Activated T-cell treated with anti-CD3 and anti-CD28 coated beads, Interleukin-2, amount 50 U/mL, for 72 hours (primary cell): ENCODE measurements at places on chromosomes 3 and 15. TPM values are rescaled to one million over a fixed set of nuclear protein-coding genes. Genes with fewer than 3 reads are reported as not detected.
A peak's percentile ranks its signal among the peaks of the same experiment; 100 is the strongest.

The GABRA5 gene
- not detected for total RNA-seq

The CERS3 gene
- total RNA-seq, result 2.2 TPM

The ARNT2 gene
- total RNA-seq, result 0.19 TPM

The CPLX3 gene
- 0.17 TPM for total RNA-seq

The LRRC58 gene
- total RNA-seq, result 18.8 TPM

The CFAP92 gene
- 1.1 TPM for total RNA-seq

The A4GNT gene
- total RNA-seq, result not detected

The RPL29 gene
- total RNA-seq, result 1,676 TPM

The FBXW12 gene
- total RNA-seq, result not detected

The DZIP1L gene
- total RNA-seq, result 0.23 TPM

The PARP9 gene
- 28.8 TPM for total RNA-seq

GRCh38 chr3:54967731-54968161, 39.9 kb upstream of the LRTM1 start:
- DNase-seq, result no peak
- no peaks in the 10 kb centered on the region for H3K27me3 ChIP-seq
- no peak overlapping the region for H3K27ac ChIP-seq
- no peak overlapping the region for H3K4me3 ChIP-seq
- no peaks in the 10 kb centered on the region for H3K4me1 ChIP-seq

DNA sequence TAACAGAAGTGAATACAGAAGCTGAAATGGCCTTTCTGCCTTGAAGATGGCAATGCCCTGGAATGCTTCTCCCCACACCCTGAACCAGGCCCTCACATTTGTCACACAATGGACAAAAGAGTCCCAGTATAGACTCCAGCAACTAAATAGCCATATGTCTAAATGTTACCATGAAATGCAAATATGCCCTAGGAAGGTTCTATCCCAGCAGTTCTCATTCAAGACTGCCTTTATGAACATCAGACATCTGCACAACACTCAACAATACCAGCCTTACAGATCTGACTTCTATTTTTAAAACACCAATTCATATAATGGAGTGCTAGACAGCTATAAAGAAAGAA, 7.9 kb downstream of the ITGB5 start:
- peaks cover 13% of the 10 kb centered on the region for H3K4me1 ChIP-seq
- peaks cover 43% of the 10 kb centered on the region for H3K27me3 ChIP-seq
- no peak for DNase-seq

DNA sequence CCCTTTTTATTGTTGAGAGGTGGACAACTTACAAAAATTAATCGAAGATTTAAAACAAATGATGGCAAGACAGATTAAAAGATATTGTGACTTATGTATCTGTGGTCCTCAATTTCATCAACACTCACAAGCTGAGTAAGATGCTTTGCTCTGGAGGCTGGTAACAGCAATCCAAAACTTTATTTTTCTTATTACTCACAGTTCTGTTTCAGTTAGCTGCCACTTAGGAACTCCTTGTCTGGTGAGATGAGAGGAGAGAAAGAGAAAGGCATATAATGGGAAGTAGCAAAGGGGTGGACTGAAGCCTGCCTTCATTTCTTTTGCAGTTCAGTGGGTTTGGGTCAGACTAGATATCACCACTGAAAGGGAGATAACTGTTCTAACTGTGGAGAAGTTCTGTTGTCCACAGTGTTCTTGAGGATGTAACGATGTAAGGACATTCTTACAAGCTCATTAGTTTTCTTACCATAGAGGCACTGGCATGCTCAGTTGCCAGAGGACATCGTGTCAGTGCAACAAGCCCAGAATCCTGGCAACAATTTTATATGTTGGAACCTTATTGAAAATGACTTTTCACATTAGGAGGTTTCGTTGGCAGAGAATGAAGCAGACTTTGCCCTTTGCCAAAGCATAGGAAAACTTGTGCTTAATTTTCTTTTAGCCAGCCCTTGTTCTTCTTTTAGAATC, 93.6 kb downstream of the PLCL2 start:
- H3K4me3 ChIP-seq, result no peak overlapping the region
- no peaks in the 10 kb centered on the region for H3K36me3 ChIP-seq
- DNase-seq, result no peak
- no peak overlapping the region for H3K27ac ChIP-seq
- H3K27me3 ChIP-seq, result no peaks in the 10 kb centered on the region

- no peak overlapping the region for H3K27ac ChIP-seq
- H3K4me3 ChIP-seq, result no peak overlapping the region
- H3K36me3 ChIP-seq, result no peaks in the 10 kb centered on the region
- H3K4me1 ChIP-seq, result peaks cover 6% of the 10 kb centered on the region
- no peaks in the 10 kb centered on the region for H3K27me3 ChIP-seq
- no peak for DNase-seq
These were observed 172.7 kb upstream of the LMCD1 start for GRCh38 chr3:8328967-8329366.

DNA sequence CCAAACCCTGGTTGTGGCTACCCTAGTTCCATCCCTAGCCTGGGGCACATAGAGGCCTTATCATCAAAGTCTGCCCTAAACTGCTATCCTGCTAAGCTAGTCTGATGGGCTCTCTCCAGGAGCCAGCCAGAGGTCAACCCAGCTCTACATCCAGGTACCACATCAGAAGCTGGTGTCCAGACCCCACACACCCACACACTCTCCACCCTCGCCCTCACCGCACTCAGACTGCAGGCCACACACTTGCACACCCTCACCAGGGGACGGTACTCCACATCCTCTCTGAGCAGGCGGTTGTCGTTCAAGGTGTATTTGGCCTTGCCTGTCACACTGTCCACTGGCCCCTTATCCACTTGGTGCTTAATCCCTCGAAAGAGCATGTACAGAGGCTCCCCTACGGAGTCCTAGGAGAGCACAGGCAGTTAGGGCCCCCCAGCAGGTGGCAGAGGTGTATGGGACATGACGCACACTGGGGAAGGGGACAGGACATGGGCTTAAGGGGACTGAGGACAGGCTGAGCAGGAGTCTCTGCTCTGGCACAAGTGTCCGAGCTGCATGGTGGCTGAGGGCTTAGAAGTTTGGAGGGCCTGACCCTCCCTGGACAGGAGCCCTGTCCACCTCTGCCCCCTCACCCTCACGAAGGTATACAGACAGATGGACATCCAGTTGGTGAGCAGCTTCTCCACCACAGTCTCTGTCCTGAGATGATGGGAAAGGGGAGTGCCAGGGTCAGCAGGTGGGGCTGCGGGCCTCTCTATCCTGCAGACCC, 18.1 kb downstream of the PLXNB1 start:
- no peaks in the 10 kb centered on the region for H3K27me3 ChIP-seq
- DNase-seq, result no peak
- H3K27ac ChIP-seq, result no peak overlapping the region
- no peaks in the 10 kb centered on the region for H3K36me3 ChIP-seq

GRCh38 chr3:110419096-110419495, 652.5 kb upstream of the NECTIN3 start:
- H3K4me3 ChIP-seq, result no peak overlapping the region
- no peak for DNase-seq
- H3K36me3 ChIP-seq, result no peaks in the 10 kb centered on the region
- H3K27ac ChIP-seq, result no peak overlapping the region
- H3K4me1 ChIP-seq, result no peaks in the 10 kb centered on the region

DNA sequence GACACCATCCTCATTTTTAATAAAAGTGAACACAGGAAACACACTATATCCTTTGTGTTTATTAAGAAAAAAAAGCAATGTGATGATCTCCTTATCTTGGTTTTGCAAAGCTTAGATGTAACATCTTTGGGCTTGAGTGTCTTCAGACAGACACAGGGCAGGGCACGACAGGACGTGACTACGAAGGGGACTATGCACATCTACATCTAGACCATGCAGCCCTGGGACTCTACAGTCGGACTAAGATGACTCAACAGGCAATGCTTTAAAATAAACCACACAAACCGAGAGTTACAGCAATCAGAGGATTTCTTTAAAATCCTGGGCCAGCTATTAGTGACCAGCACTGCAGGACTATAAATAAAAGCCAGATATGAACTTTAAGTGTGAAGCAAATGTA, 22.8 kb upstream of the TM2D3 start:
- H3K4me1 ChIP-seq, result peaks cover 6% of the 10 kb centered on the region
- peak overlapping the region; percentile 22 for H3K4me3 ChIP-seq
- no peak for DNase-seq
